Activated CD4-positive, alpha-beta T cell treated with anti-CD3 and anti-CD28 coated beads for 36 hours (primary cell): ENCODE measurements at places on chromosomes 7 and 10.

- DNase-seq: no peak
These were observed 177.0 kb upstream of the KMT2E start for GRCh38 chr7:104836976-104837375.

DNA sequence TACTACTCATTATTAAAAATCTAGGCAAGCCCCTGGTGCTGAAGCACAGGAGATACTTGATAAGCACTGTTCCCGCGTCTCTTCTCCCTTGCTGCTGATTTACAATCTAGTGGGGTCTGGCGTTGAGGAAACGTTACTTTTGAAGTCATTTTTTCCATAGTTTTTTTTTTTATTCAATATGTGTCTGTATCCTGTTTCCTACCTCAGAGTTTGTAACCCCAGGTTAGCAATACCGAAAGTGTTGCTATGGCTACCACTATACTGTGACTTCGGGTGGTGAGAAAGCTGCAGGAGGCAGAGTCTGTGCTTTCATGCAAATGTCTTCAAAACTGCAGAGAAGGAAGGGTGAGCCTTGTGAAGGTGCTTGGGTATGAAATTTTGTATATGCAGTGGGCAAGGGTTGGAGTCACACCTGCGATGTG lies 458.8 kb upstream of the GHITM start:
- DNase-seq: peak; percentile 55

GRCh38 chr10:128373071-128373749 lies 247.0 kb upstream of the MKI67 start:
- DNase-seq: no peak

DNA sequence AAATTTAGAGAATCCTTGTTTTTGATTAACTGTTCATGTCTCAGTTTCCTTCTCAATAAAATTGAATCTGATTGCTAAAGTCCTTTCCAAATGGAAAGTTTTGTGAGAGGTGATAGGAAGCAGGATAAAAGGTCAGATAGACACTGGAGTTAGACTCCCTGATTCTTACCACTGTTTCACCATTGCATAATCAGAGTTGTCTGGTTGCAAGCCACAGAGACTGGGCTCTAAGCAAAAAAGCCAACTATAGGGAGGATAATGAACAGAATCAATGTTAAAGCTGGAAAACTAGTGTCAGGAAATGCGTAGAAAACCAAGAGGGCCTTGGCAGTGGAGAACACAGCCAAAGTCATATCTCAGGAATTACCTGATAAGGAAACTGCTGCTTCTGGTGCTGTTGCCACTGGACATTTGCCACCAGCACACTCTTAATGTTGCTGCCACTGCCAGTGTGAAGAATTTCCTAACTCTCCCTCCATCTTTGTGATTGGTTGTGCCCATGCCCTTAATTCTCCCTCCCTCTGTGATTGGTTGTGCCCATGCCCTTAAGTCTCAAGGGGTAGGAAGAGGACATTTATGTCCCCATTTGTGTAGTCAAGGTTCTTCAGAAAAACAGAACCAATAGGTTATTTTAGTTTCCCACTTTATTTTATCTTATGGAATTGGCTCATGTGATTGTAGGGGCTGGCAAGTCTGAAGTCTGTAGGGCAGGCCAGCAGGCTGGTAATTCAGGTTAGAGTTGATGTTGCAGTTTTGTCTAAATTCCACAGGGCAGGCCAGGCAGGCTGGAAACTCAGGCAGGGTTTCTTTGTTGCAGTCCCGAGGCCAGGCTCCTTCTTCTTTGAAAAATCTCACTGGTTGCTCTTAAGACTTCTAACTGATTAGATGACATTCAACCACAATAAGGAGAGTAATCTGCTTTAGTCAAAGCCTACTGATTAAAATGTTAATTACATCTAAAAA lies 639.0 kb downstream of the REEP3 start:
- no peak for DNase-seq

- no peak for DNase-seq
These were observed 76.6 kb downstream of the SUGCT start for GRCh38 chr7:40211276-40212003.

DNA sequence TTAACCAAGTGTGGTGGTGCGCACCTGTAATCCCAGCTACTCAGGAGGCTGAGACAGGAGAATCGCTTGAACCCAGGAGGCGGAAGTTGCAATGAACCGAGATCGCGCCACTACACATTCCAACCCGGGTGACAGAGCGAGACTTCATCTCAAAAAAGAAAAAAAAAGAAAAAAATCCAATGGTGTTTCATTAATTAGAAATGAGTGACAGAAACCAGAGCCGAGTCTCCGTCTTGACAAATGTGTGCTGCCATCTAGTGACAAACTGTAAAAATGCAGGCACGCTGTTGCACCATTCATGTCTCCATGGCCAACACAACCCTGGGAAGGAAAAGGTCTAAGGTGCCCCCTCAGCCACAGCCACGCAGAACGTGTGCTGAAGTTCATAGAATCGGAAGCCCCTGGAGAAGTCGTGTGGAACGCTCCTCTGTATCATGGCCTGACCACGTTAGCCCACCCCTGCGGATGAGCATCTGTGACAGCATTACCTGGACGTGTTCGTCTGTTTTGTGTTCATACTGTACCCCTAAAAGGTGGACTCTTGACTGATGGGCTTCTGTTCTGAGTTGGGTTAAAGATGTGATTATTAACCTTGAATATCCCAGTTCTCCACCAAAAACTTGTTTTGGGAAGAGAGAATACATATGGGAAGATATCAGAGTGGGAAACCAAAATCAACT lies 94.9 kb downstream of the LYZL2 start:
- peak; percentile 82 for DNase-seq

DNA sequence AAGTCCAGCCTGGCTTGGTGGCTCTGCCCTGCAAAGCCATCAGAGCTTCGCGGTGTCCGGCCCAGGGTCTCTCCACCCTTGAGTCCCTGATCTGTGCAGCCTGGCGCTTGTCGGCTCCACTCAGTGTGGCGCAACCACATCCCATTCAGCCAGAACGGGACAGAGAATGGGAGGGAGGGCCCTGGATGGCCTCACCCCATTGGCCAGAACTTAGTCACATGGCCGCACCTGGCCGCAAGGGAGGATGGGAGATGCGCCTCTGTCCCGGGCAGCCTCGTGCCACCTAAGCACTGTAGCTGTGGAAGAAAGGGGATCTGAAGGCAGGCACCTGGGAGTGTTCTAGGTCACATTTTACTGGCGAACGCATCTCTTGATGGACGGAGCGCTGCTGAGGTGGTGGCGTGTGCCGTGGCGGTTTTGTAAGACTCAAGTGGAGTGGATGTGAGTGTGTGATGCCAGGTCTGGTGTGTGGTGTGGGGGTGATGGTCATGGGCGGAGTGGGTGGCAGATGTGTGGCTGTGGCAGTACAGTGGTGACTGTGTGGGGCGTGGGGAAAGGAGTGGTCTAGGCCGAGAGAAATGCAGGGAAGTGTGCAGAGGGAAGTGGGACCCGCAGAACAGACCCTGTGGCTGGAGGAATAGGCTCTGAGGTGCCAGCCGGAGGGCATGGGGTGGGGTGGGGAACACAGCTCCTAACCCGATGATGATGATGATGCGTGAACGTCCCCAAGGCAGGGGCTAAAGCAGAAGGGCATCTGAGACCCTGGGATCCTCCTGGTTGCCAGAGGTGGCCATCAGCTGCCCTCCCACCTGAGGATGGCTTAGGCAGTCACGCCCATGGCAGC lies 19.0 kb downstream of the CLEC2L start:
- no peak for DNase-seq

GRCh38 chr7:5420881-5421713 lies 2.5 kb downstream of the TNRC18 start:
- DNase-seq: peak; percentile 13

DNA sequence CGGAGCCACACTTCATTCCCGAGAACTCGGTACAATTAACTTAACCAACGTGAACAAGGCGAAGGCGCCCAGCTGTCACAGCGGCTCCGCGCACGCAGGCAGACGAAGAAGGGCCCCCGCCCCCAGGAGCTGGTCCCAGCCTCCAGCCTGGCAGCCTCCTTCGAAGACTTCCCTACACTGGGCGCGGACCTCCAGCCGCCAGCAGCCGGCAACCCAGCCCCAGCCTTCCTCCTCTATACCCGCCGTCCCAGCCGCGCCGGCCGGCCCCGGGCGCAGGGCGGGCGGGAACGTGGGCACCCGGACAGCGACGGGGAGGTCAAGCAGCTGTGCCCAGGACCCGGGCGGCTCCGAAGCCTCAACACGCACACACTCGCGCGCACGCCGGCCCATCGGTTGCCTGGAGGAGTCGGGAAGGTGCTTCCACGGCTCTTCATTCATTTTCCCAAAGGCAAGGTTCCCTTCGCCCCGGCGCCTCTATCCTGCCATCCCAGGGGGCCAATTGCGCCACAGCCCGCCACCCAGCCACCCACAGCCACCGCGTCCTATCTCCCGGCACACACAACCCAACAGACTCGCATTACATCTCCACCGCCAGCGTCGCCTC lies 1.6 kb downstream of the CHST15 start:
- DNase-seq: peak; percentile 17

DNA sequence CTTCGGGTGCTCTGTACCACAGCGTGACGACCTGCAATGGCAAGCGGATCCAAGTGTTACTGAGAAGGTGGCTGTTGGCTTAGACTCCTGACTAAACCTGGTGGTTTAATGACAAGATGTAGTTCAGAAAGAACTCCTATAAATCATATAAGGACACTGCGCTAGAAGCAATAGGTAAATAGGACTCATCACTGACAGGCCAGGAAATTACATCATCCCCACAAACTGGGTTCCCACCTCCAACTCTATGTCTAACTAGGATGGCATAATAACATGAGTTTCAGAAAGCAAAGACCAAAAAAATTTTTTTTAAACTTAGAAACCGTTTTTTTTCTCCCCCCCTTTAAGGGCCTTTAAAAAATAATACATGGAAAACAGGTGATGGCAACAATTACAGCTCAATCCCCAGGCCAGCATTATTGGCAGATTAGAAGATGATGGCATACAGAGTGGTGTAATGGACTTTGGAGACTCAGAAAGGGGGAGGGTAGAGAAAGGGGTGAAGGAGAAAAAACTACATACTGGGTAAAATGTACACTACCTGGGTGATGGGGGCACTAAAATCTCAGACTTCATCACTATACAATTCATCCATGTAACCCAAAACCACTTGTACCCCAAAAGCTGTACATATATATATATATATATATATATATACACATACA lies 81.4 kb upstream of the FAM133B start:
- no peak for DNase-seq

DNA sequence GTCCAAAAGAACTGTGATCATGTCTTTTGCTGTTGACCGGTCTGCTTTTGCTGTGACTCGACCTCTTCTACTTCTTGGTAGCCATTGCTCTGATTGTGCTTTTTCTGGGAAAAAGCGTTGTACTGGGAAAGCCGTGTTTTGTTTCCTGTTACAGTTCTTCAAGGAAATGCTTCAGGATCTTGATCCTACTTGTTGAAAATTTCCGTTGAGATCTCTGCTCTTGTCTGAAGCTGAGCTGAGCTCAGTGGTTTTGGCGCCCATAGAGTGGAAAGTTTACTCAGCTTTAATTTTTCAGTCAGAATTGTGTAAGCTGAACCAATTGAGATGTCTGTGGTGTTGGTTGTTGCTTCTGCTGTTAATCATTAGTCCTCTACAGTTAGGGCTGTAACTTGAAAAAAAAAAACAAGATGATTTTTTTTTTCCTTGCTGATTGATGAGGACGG lies 302.2 kb downstream of the CCDC3 start:
- peak; percentile 56 for DNase-seq

DNA sequence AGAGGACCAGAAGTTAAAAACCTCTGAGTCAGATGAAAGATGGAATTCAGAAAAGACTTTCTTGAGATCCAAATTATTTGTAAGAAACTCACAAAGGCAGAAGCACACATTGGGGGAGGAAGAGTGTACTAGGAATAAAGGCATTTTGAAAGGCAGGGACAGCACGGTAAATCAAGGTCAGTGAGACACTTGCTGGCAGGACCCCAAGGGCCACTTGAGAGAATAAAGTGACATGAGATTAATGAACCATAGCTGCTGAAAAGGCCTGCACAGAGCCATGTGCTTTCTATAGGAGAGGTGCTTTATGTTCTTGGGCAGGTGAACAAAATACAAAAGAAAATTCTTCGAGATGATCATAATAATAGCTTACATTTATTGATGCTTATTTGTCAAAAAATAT lies 929.9 kb upstream of the MBL2 start:
- no peak for DNase-seq

GRCh38 chr10:88237896-88238614 lies 345.1 kb downstream of the RNLS start:
- no peak for DNase-seq

DNA sequence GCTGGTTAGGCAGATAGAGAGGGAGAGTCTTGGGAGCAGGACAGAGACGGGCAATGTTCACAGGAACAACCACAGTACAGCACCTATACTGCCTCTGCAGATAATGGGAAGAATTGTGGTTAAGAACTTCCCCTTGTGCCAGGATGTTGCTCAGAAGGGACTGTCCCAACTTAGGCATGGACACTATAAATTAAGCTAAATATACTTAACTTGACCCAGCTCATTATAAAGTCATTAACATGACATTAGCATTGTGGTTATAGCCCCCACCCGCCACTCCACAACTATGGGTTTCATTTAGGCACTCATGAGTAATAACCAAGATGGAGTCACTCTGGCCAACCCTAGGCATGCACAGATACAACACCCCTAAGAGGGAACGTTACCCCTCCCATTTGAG lies 310.9 kb upstream of the NRG3 start:
- no peak for DNase-seq

- no peak for DNase-seq
These were observed 55.8 kb downstream of the FIGNL1 start for GRCh38 chr7:50394315-50394714.

DNA sequence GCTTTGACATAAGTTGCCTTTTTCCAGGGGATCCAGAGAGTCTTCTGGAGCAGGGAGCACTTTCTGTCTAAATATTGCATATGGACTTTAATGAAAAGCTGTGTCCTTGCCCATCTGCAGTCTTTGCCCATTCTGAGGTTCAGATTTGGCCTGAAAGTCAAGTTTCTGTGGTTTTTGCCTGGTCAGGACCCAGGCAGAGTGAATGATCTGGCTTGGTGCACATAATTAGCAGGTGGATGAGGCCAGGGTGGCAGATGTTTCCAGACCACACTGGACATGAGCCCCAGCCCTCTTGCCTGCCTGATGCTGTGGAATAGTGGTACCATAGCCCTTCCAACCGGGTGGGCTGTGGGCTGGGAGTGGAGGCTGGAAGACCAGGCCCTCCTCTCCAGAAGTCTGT lies 11.0 kb downstream of the HECW1 start:
- no peak for DNase-seq

GRCh38 chr10:14624600-14624999 lies 150.1 kb downstream of the FAM107B start:
- no peak for DNase-seq

- no peak for DNase-seq
These were observed 95.0 kb downstream of the PAXIP1 start for GRCh38 chr7:154907651-154908620.
